Vagina (tissue), 2 donors: ENCODE measurements at places on chromosomes 2 and 18.

GRCh38 chr18:41324020-41324791, 630.8 kb upstream of the PIK3C3 start:
- no peak for DNase-seq

DNA sequence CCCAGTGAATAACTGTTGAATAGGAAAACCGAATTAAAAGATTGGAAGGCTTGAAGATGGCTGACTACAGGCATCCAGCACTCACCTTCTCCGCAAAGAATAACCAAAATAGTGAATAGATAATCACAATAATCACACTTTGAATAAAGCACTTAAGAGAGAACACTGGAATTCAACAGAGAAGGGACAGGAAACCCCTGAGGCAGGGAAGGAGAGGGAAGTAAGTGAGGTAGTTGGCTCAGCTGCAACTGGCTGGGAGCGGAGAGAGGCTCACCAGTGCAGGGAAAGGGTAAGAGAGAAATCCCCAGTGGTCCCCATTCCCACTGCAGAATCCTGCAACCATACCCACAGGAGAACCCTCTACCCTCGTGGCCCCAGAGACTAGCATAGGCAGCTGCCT, 246.6 kb upstream of the NCKAP5 start:
- no peak for DNase-seq

DNA sequence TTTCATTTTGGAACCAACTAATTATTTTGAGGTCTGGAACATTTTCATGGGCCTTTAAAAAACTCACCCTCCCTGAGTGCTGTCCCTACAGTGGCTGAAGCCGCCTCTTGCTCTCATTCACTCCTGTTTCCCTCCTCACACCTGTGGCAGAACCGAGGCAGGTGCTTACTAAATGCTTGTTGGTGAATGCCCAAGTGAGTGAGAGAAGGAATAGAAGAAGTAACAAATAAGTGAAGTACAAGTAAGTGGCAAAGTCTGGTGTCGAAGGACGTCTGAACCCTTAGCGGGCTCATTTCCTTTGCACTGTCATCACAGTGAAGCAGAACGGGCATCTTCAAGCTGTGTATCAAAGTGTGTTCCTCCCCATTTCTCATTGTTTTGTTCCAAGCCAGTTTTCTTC, 135.2 kb downstream of the RHBDD1 start:
- DNase-seq: no peak

DNA sequence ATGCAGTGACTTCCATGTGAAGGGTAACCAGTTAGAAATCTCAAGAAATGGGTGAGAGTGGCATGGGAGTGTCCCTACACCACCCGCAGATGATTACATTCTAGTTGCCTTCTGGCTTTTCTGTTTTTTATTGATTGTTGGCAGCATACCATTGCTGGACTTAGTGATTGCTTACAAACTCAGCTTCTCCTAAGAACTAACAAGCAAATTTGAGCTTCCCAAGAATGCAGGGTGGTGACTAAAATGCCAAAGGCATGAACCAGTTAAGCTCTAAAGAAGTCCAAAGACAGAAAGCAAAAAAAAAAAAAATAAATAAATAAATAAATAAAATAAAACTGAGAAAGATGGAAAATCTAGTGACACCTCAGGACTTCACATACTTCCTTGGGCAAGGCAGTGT, 245.5 kb upstream of the PARD3B start:
- DNase-seq: no peak

DNA sequence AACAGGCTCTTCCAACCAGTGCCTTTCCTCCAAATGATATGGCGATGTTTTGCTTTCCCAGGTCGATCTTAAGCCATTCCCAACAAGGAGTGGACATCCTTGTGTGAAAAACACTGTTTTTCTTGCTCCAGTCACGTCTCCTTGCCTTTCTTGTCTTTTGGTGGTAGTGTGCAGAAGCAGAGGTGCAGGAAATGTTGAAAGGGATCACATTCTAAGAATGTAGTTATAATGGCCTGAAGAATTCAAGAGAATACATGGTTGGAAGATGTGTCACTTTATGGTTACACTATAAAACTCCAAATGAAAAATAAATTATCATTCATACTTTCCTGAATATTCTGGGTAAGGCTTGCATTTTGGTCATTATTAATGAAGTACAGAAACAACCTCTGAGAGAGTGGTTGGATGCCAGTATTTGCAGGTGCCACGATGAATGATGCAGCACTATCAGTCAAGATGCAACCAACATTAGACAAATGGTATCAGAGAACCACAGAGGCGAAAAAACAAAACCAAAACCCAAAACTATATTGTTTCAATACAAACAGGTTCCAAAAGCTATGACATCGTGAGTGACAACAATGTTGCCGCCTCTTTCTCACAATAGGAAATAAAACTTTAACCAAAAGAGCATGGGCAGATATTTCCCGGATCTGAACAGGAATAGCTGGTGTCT, 27.5 kb upstream of the POLE4 start:
- no peak for DNase-seq
